ENCODE measurements at places on chromosomes 16 and 17.
A peak's percentile ranks its signal among the peaks of the same experiment; 100 is the strongest.

- DNase-seq, result peak; percentile 22
These were observed 28.7 kb upstream of the GAS7 start for GRCh38 chr17:10226930-10227695.

- no peak for DNase-seq
These were observed 11.5 kb upstream of the IL34 start for GRCh38 chr16:70634861-70635260.

DNA sequence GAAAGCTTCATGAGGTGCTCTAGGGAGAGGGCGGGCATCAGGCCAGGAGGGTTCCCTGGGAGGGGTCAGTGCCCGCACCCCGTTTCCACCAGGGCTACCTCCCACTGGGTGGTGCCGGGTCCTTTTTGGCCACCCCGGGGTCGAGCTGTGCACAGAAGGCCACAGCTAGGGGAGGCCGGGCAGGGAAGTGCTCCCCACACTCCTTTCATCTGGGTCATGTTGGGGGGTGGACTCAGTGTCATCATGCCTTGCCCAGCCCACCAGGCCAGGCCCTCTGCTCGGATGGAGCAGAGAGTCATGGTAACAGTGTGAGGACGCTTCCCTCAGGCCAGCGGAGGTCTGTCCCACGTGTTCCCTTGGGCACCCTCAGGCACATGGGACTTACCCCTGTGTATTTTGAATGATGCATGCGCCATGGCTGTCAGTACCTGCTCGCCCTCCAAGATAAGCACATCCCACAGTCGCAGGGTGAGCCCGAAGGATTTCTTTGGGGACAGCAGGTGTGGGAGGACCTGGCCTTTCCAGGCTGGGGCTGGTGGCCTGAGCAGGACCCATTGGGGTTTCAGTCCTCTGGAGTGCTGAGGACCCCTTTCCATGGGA lies 46.4 kb downstream of the TNFRSF13B start:
- no peak for DNase-seq

- DNase-seq, result no peak
These were observed 9.6 kb upstream of the AKAP10 start for GRCh38 chr17:19986941-19987861.

DNA sequence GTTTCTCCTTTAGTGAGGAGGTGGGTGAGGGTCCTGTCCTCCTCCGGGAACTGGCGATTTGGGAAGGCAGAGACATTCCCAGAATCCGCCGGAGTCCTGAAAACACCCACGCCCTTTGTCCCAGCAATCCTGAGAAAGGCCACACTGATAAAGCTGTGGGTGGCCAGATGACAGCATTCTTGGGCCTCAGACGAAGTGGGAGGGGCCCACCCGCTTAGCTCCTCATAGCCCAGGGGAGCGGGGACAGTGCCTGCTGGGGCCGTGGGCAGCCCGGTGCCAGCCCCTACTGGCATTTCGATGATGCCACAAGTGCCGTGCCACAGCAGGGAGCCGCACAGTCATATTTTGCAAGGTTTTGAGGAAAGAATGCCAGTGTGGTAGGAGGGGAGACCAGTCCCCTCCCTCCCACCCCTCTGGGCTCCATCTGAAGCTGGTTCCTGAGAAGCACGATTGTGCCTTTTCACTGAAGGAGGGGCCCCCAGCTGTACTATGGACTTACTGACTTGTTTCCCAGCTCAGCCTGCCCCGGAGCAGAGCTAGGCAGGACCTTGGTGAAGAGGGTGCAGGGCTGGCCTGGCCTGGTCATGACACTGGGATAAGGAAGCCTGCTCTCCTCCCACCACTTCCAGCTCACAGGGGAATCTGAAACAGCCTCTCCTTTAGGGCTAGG lies 20.9 kb upstream of the MPRIP start:
- DNase-seq, result no peak

- no peak for DNase-seq
These were observed 11.9 kb downstream of the PITPNC1 start for GRCh38 chr17:67388986-67389385.

DNA sequence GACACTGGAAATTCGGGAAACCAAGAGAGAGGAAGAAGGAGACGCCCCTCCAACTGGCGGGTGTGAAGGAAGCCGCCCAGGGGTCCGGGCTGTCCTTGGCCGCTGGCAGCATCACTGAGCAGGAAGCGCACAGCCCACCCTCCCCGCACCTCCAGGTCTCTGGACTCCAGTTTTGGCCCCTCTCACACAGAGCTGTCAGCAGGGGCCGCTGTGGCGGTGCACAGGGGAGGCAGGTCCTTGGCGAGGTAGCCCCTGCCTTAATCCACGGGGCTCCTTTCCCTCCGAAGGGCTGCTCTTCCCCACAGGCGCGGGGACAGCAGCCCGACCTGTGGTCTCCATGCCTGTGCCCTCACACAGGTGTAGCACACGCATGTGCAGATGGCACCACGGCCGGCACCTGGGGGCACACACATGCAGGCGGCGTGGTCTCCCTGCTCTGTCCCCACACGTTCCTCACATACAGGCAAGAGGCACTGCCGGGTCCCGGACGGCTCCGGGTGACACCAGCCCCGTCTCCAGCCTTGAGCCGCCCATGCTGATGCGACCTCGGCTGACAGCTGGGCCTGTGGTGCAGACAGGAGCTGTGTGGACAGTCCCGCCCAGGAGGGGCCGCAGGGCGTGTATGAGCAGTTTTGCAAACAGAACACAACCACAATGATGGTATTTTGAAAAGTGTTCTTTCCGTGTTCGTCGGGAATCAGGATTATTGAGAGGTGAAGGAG lies 26.6 kb upstream of the CHMP6 start:
- DNase-seq, result no peak

GRCh38 chr17:42660692-42661345 lies 1.7 kb downstream of the TUBG2 start:
- no peak for DNase-seq

- DNase-seq, result no peak
These were observed 61.1 kb downstream of the MRC2 start for GRCh38 chr17:62688398-62689160.

GRCh38 chr16:88408561-88409142 lies 25.9 kb downstream of the ZNF469 start:
- no peak for DNase-seq

- no peak for DNase-seq
These were observed 120.1 kb downstream of the ABCA8 start for GRCh38 chr17:68835071-68835470.

GRCh38 chr17:71164561-71164960 lies 956.3 kb upstream of the SOX9 start:
- no peak for DNase-seq

- no peak for DNase-seq
These were observed 325.7 kb downstream of the XYLT1 start for GRCh38 chr16:17145029-17145428.

DNA sequence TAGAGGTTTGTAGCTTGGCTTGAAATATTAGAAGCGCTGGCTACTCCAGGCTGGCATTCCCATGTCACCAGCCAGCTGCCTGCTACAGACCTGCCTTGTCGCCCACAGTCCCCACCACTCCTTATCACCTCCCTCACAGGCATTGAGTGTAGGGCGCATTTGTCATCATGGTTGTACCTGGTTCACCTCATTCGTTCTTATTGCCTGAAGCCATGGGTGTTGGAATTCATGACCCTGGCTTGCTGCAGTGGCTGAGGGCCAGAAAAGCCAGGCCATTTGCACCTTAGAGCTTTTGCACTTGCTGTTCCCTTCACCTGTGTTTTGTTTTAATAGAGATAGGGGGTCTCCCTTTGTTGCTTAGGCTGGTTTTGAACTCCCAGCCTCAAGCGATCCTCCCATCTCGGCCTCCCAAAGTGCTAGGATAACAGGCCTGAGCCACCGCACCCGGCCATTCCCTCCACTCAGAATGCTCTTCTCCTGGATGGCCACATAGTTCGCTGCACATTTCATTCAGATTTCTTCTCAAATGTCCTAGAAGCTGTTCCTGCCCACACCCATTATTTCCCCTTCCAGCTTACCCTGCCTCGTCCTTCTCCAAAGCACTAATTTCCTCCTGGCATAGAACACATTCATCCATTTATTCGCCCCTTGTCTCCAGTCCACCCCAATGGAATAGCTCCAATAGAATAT lies 97.6 kb downstream of the C16orf78 start:
- DNase-seq, result no peak
